ENCODE measurements at places on chromosomes 6 and 20. TPM values are rescaled to one million over a fixed set of nuclear protein-coding genes. Genes with fewer than 3 reads are reported as not detected.

The NINL gene
- 2.3 TPM for total RNA-seq

The PHIP gene
- 36.8 TPM for total RNA-seq

The SLC17A1 gene
- not detected for total RNA-seq

The CRISP2 gene
- not detected for total RNA-seq

GRCh38 chr6:122760330-122760729 is 19.2 kb upstream of the FABP7 start:
- no peak for DNase-seq

GRCh38 chr20:51462566-51463276 is 79.8 kb downstream of the NFATC2 start:
- no peak for DNase-seq

The CTAGE9 gene
- total RNA-seq, result not detected

DNA sequence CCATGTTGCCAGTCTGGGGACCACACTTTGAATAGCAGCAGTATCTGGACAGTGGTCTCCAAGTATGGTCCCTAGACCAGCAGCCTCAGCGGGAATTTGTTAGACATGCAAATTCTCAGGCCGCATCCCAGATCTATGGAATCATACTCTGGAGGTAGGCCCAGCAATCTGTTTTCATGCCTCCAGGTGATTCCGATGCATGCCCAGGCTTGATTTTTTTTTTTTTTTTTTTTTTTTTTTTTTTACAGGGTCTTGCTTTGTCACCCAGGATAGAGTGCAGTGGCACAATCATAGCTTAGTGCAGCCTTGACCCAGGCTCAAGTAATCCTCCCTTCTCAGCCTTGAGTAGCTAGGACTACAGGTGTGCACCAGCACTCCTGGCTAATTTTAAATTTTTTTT is 682 bp upstream of the SLA2 start:
- DNase-seq, result no peak

The SMOC2 gene
- total RNA-seq, result not detected

The PRPH2 gene
- not detected for total RNA-seq

DNA sequence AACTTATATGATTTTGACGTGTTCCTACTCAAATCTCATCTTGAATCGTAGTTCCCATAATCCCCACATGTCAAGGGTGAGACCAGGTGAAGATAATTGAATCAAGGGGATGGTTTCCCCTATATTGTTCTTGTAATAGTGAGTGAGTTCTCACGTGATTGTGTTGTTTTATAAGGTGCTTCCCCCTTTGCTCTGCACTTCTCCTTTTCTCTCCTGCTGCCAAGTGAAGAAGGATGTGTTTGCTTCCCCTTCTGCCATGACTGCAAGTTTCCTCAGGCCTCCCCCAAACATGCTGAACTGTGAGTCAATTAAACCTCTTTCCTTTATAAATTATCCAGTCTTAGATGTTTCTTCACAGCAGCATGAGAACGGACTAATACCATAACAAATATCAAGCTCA is 83.2 kb downstream of the MANEA start:
- no peak for DNase-seq

DNA sequence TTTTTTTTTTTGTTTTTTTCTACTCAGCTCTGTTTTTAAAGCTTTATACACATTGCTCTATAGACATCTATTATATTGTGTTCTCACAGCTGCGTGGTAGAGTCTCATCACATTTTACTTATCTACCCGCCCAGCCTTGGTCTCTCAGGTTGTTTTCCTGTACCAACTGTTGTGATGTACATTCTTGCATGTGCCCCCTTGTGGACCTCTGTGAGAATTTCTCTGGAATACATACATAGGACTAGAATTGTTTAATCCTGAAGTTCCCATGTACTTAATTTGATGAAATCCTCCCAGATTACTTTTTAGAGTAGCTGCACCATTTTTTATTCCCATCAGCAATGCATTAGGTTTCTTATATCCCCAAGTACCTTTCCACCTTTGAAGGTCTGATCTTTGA is 40.4 kb upstream of the TINAG start:
- no peak for DNase-seq

The MDFI gene
- total RNA-seq, result not detected

- DNase-seq, result no peak
Measured at GRCh38 chr6:128456510-128457230, 63.7 kb downstream of the PTPRK start.

The SLC4A11 gene
- total RNA-seq, result 5.4 TPM

The PGC gene
- not detected for total RNA-seq

The BLOC1S5 gene
- 18.2 TPM for total RNA-seq

- DNase-seq, result no peak
Measured at GRCh38 chr6:75290136-75290945, 5.7 kb upstream of the TMEM30A start.

- no peak for DNase-seq
Measured at GRCh38 chr6:131949620-131949908, 1.6 kb downstream of the CCN2 start.

The MPC1 gene
- 37.4 TPM for total RNA-seq

DNA sequence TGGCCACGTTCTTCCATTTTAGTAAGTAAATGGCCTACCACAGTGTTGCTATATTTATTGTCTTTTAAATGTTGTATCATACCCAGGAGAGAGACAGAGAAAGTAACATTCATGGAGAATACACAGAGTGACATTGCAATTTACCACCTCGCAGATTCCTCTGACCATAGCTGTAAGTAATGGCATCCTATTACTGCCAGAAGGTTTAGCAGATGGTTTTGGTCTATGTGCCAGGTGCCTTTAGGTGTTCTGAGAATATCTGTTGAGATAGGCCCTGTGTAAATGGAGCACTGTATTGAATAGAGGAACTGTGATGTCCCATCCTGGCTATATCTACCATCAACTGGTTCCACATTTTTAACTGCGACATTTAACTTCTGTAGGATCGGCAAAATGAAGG is 559.6 kb downstream of the KIF16B start:
- DNase-seq, result no peak

The XKR7 gene
- total RNA-seq, result not detected

DNA sequence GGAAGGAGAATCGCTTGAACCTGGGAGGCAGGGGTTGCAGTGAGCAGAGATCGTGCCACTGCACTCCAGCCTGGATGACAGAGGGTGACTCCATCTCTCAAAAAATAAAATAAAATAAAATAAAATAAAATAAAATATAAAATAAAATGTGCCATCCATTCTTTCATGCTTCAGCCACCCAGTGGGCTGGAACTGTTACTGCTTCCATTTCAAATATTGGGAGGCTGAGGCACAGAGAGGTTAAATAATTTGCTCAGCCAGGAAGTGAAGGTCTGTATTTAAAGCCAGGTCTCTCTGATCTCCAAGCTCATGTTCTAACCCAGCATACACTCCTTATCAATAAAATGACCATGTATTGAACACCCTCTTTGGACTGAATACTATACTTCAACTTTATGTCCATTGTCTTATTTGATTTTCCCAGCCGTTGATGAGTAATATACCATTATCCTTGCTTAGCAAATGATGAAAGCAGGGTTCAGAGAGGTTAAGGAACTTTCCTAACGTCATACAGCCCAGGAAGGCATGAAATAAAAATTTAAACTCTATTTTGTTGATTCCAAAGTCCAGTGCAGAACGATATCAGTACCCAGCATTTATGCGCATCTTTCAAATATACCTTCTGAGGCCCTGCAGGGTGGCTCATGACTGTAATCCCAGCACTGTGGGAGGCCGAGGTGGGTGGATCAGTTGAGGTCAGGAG is 25.8 kb upstream of the SLC9A8 start:
- no peak for DNase-seq

The SRMS gene
- total RNA-seq, result not detected

GRCh38 chr6:150761771-150762170 is 103.7 kb upstream of the MTHFD1L start:
- no peak for DNase-seq

DNA sequence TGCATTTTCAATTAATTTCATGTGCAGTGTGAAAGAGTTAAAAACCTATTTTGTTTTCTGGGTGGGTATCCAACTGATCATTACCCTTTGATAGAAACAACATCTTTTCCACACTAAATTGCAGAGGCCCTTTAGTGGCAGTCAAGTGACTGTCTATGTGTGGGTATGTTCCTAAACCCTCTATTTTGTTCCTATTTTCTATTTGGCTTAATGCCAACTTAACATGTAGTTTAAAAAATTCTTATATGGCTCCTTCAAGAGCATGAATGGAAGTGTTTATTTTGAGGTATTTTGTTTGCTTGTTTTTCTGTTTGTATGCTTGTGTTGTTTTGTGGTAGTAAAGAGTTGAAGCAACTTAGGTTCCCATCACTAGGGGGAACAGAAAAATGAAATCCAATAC is 19.9 kb downstream of the TREM1 start:
- no peak for DNase-seq

The ZBTB46 gene
- 0.15 TPM for total RNA-seq

The TMEM14B gene
- total RNA-seq, result 71.3 TPM

The KCNQ5 gene
- total RNA-seq, result 7.2 TPM

- peak; percentile 5 for DNase-seq
Measured at GRCh38 chr20:46670585-46671584, 18.4 kb downstream of the TP53RK start.

The ELOVL4 gene
- 1.6 TPM for total RNA-seq

- no peak for DNase-seq
Measured at GRCh38 chr6:159594106-159594749, 98.8 kb downstream of the SOD2 start.

- peak; percentile 5 for DNase-seq
Measured at GRCh38 chr6:4964675-4965561, 38.9 kb downstream of the RPP40 start.

The SYNDIG1 gene
- not detected for total RNA-seq

- DNase-seq, result no peak
Measured at GRCh38 chr6:38753707-38754106, 38.6 kb downstream of the DNAH8 start.

- DNase-seq, result no peak
Measured at GRCh38 chr20:35561268-35561667, 19.4 kb downstream of the ERGIC3 start.

The OR2H1 gene
- not detected for total RNA-seq

GRCh38 chr6:107972413-107973096 is 14.5 kb upstream of the SEC63 start:
- DNase-seq, result no peak

GRCh38 chr20:5688431-5688972 is 61.7 kb upstream of the SHLD1 start:
- DNase-seq, result no peak

DNA sequence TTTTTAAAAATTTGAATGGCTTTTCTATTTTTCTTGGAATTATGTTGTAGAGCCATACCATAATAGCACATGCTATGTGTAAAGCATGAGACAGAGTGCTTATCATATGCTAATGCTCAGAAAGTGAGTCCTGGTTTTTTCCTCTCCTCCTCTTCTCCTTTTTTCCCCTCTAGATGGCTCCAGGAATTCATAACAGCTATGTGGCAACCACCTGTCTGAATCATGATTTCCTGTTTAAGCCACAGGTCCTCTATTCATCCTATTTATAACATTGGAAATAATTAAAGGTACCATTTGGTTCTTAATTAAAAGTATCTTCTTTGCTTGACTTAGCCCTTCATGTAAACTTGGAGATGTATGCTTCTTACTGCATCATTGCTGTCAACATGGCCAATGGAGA is 260.0 kb upstream of the MAP3K7 start:
- no peak for DNase-seq

The ADGRB3 gene
- total RNA-seq, result 0.33 TPM

DNA sequence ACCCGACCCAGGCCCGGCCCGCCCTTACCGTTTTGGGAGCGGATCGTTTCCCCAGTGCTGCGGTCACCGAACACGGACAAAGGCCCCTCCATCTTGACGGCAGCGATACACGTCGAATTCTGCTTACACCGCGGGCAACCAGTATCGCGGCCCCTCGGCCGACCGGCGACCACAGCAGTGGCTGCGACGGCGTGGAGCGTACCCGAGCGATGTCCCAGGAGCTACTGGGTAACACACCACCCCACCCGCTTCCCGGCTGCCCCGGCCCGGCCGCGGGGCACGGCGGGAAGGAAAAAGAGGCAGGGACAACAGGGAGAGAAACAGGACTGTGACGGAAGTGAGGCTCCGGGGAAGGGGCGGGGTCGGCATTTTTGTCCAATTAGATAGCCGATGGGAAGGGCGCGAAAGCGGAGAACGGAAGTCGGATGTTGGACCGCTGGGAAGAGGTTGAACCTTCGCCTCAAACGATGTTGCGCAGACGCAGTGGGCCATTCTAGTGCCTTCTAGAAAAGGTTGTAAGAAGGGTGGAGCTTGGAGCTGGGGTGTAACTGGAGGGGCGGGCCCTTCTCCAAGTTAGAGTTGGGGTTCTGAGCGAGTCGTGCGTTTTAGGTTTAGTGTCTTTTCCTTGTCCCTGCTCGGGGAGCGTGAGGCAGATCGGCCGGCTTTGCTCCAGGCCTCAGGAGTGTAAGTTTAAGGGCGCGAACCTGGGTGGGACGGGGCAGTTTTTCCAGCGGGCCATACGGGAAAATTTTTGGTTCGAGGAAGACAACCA is at the start of gene TCP1:
TSS of gene TCP1 (minus strand) at position 226 of the 772 bp plus-strand sequence. CDS start at position 92, 134 bp downstream.
- DNase-seq, result peak; percentile 100

- no peak for DNase-seq
Measured at GRCh38 chr6:19599796-19600464, 237.2 kb upstream of the ID4 start.

GRCh38 chr6:66068907-66069306 is 361.9 kb upstream of the EYS start:
- DNase-seq, result no peak

The DEFB124 gene
- total RNA-seq, result not detected

DNA sequence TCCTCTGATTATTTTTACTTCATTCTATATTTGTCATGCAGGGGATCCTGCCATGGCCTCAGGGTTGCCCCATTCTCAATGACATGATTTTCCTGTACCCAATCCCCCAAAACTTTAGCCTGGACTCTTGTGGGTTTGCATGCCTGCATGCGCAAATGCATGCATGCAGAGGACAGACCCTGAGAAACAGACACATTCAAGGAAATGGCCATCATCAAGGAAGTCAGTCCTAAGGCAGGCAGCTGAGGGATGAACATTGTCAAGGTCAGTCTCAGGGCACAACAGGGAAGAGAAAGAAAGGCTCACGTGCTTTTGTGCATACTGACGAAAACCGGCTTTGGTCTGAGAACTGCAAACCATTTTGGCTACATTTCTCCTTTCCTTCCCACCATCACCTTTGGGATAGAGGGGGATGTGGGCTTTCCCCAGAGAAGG is 13.1 kb downstream of the NEDD9 start:
- no peak for DNase-seq

DNA sequence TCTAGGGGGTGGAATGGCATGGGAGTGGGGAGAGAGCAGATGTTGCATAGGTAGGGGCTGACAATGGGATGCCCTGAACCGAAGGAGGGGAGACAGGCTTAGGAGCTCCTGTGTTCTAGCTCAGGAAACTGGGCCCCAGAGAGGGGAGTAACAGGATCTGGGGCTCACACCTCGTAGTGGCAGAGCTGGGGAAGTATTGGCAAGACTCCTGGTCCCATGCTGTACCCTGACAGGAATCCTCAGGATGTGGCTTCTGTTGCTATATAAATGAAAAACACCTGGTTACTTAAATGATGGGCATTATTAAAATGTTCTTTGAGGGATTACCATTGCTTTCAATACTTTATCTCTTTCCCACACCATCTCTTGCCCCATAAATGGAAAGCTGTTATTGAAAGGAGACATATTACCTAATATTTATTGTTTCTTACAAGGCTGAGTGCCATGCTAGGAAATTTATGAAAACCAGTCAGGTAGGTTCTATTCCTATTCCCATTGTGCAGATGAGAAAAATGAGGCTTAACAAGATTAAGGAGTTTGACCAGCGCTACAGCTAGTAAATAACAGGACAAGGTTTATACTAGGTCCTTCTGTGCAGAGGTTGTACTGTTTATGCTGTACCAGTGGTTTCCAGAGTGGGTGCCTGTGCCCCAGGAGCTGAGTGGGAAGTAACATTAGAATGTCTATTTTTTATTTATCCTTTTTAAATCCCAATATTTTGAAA is 35.3 kb upstream of the TCP11 start:
- DNase-seq, result peak; percentile 22

GRCh38 chr6:776951-777350 is 84.0 kb upstream of the EXOC2 start:
- DNase-seq, result no peak

The DAAM2 gene
- total RNA-seq, result not detected

The ADGRF5 gene
- total RNA-seq, result not detected

All from activated CD8-positive, alpha-beta memory T cell treated with anti-CD3 and anti-CD28 coated beads, Interleukin-2, amount 10 ng/mL, durations not matched to agents 7 days and 5 days (primary cell).